ENCODE measurements at places on chromosomes 1 and 21.
A peak's percentile ranks its signal among the peaks of the same experiment; 100 is the strongest.

- no peak for DNase-seq
These were observed 519.8 kb downstream of the COL11A1 start for GRCh38 chr1:102588536-102588935.

DNA sequence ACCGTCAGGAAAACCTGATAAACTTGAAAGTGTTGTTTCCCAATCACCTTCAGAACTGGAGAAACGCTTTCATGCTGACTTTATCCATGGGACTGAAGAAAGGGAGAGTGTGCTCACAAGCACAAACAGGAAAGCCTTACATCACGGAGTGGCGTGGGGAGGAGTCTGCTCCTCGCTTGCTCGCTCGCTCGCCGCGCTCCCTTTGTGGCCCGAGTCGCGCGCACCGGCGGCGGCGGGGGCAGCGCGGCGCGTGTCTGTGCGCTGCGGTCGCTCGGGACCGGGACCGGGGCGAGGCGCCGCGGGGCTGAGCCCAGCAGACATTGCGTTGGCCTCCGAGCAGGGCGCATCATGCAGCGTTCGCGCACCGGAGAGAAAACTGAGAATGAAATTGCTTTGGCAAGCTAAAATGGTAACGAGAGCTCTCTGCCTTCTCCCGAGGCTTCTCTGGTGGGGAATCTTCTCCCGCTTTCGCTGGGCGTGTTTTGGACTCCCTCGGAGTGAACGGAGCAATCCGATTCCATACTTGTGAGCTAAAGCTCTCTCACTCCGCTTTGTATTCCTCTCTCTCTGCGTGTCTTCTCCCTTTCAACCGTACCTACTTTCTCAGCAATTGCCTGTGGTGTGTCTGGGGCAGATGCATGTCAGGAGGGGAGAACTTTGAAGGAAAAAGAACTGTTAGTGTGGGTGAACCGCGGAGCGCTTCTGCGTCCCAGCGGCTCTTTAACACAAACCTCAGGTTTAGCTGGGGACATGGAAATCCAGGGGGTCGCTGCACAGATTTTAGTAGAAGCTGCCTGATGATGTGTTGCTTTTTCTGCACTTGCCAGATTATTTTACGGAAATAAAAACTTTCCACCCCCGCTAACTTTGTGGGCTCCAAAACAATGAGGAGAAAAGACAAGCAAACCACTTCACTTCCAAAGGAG, at the start of gene RGL1:
Gene RGL1, plus strand, starts transcription at position 205 of the 926 bp plus-strand sequence. Its CDS starts 178 bp downstream, at position 383.
- DNase-seq, result peak; percentile 25

GRCh38 chr1:246517391-246517790, 10.3 kb upstream of the SMYD3 start:
- DNase-seq, result no peak

- no peak for DNase-seq
These were observed 154.3 kb downstream of the PDE4B start for GRCh38 chr1:65946960-65947359.

GRCh38 chr1:240199758-240200645, 108.3 kb downstream of the FMN2 start:
- no peak for DNase-seq

DNA sequence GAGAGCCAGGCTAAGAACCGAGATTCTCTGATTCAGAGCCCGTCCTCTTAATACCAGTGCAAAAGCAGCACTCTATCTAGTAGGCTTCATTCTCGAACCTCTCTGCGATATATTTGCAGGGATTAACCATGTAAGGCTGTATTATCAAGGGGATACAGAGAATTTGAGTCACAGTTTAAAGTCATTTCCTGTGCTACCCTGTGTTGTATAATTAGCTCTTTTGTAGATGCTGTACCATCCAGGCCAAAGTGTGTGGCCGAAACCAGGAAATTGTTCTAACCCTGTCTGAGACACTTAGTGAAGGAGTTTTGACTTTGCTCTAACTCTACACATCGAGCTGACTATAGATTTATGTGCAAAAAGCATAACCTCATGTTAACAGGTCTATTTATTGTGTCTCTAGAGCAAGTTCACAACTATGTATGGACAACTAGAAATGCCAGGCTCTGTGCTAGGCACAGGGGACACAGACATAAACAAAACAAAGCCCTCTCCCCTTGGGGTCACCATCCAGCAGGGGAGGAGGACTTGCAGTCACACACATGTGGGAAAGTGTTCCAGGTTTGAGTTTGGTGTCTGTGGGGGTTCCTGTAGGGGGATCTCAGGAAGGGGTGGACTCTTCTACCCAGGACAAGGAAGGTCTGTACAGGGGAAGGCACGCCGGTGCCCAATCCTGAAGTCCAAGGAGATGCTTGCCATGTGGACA, 182.2 kb downstream of the DHRS3 start:
- peak; percentile 28 for DNase-seq

GRCh38 chr1:234716908-234717375, 107.0 kb upstream of the IRF2BP2 start:
- DNase-seq, result no peak

- no peak for DNase-seq
These were observed 3.9 kb downstream of the HES4 start for GRCh38 chr1:995665-996633.

DNA sequence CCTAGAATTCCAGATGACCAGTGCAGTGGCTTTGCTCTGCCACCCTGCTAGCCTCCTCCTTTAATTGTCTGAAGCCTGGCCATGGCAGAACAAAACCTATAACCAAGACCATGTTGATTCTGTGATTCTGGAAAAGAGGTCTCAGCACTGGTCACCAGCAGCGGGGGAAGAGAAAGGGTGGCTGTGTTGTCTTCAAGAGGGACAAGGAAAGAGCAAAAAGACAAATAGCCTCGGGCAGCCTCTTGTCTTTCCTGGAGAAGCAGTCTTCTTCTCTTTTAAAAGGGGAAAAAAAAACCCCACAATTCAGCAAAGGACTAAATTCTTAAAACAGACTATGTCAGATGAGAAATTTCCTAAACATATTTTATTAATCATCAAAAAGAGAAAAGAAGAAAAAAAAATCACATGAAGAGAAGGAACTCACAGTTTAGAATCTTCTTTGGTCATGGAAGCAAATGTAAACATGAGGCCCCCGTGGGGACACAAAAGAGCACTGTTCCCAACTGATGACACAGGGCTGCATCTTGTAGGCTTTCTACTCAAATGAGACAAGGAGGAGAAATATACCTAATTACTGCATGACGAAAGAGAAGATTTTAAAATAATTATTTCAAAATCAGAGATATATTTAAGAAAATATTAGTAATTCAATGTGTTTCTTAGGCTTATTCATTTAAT, 36.3 kb upstream of the RAP1GAP start:
- no peak for DNase-seq

- DNase-seq, result no peak
These were observed 53.6 kb downstream of the MAB21L3 start for GRCh38 chr1:116164604-116165368.

- no peak for DNase-seq
These were observed 149.5 kb upstream of the HP1BP3 start for GRCh38 chr1:20936621-20937020.

GRCh38 chr1:181504399-181504842, 21.1 kb downstream of the CACNA1E start:
- DNase-seq, result peak; percentile 45

DNA sequence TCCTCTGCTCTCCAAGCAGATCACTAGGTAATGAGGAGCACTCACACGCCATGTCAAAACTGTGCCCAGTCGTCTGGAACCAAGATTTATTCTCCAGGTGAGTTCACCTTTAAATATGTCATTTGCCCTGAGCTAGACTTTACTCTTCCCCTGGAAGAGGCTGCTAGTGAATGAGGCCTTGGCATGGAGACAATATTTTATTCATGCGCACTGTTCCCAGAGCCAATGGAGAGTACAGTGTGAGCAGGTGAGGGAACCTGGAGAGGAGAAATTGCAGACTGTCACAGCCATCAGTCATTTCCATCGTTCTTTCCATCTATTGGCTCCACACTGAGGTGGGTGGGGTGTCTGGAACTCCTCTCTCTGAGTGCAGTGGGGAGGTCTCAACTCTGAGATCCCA, 333.6 kb downstream of the KCNH1 start:
- DNase-seq, result no peak

DNA sequence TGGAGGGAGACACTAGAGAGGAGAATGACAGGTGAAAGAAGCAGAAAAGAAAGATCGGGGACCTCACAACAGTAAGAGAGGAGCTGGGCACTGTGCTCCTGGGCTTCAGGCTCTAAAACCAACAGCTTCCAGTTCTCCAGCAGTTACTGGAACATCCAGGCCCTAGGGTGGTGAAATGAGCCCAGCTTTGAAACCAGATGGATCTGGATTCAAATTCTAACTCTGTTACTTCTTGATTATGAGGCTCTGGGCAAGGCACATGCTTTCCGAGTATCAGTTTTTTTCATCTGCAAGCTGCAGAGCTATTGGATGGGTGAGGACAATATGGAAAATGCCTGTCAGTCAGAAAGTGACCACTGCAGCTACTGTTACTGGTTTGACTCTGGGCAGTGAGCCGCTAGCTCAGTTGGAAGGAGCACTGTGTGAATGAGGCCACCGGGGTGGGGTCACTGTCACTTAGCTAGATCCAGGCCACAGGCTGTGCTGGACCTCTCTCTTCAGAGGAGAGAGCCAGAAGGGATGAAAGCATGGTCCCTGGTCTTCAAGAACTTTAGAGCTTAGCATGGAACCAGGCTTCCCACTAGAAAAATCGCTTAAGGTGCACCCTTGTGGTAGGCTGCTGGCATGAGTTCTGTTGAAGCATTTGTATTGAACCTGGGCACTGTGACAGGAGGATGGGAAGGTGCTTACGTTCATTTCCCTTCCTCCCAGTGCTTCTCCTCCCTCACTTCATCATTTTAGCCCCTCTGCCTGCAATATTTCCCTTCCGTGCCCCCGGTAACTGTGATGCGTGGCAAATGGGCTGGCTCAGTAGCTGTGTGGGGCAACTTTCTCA, 12.2 kb downstream of the PLEKHO1 start:
- no peak for DNase-seq

DNA sequence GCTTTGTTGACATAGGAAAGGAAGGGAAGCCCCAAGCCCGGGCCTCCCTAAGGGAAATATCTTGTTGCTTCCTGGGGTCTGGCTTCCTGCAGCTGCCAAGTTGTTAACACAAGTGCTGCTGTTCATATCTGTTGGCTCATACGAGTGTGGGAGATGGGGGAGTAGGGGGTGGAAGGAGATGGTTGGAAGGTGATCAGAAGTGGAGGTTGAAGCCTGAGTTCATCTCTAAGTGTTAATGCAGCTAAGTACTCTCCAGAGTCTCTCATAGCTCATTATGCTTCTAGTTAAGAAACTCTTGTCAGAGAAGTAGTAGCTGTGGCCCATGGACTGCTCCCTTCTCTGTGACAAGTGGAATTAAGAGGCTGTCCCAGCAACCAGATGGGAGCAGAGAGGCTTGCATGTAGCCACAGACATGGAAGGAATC, 319.2 kb upstream of the SPAG17 start:
- no peak for DNase-seq

DNA sequence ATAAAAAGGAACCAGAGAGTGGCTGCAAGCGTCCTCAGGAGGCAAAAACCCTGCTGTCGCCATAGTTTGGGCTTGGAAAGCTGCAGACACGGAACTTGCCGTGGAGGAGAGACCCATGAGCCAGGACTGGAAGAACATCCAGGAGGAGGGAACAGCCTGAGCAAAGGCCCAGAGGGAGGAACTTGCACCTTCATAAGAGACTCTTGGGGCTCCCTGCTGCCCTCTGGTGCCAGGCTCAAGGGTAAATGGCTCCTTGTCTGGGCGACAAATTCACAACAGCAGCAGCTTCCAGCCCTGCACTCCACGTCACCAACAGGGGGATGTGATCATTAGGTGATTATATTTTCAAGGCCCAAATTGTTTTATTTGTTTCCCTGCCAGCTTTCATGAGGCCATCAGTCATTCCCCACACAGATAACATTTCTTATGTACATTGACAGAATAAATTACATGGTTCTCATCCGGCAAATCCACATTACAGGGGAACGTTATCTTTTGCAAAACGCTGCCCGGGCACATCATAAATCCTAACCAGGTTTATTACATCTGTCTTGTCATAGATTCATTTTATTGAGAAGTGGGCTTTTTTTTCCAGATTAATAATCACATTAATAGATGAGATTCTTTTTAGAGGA, 143.0 kb upstream of the GRIK3 start:
- peak; percentile 16 for DNase-seq

- DNase-seq, result no peak
These were observed 90.6 kb downstream of the C1orf94 start for GRCh38 chr1:34267326-34267725.

DNA sequence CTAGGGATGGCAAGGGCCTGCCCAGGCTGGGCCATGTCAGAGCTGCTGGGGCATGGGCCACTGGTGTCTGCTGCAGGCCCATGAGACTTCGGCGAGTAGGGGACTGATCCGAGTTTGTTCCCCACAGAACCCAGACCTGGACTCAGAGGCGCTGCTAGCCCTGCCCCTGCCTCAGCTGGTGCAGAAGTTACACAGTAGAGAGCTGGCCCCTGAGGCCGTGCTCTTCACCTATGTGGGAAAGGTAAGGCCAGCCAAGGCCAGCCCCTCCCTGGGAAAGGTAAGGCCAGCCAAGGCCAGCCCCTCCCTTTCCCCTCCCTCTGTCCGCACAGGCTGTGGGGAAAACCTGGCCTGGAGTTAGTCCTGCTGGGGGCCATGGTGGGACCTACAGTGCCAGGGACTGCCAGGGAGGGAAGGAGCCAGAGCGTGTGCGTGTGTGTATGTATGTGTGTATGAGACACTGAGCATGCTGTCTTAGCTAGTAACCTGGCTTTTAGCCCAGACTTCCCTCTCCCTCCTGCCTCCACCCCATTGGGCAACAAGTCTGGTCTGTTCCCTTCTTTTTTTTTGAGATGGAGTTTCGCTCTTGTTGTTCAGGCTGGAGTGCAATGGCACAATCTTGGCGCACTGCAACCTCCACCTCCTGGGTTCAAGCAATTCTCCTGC, 8.0 kb downstream of the FAAH start:
- no peak for DNase-seq

DNA sequence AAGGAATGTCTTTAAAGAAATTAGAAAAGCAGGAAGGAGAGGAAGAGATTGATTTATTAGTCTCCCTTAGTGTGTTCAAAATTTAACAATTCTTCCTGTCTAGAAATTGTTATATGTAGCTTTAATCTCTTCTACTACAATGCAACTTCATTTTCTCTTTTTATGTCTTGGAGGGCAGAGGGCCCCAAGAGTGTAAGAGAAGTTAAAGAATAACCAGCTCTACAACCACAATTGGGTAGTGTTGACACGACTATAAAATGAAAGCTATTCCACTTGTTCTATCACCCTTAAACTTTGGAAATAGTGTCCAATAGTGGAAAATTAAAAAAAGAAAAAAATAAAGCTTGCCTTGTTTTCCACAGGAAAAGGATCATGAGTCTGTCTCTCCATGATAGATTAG, 82.6 kb upstream of the DPYD start:
- DNase-seq, result no peak

- no peak for DNase-seq
These were observed 24.8 kb upstream of the ALDH4A1 start for GRCh38 chr1:18927082-18927653.

All from GM19239 (cell line).